ENCODE measurements at places on chromosomes 11 and 22.
A peak's percentile ranks its signal among the peaks of the same experiment; 100 is the strongest.

- DNase-seq: no peak
Measured at GRCh38 chr11:32931606-32932005, 39.0 kb downstream of the QSER1 start.

- peak; percentile 9 for DNase-seq
Measured at GRCh38 chr11:61162092-61162941, 1.1 kb upstream of the VPS37C start.

DNA sequence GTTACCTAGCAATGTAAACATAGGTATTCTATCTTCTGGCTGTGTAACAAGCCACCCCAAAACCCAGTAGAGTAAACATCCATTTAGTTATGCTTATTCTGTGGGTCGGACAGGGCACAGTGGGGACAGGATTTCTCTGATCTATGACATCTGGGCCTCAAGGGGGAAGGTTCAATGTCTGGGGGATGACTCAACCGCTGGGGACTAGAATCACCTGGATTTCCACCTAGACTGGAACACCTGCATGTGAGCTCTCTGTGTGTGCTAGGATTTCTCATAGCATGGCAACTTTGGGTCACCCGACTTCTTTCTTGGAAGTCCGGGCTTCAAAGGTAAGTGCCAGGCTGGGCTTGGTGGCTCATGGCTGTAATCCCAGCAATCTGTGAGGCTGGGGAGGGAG, 36.5 kb upstream of the MICAL2 start:
- no peak for DNase-seq

DNA sequence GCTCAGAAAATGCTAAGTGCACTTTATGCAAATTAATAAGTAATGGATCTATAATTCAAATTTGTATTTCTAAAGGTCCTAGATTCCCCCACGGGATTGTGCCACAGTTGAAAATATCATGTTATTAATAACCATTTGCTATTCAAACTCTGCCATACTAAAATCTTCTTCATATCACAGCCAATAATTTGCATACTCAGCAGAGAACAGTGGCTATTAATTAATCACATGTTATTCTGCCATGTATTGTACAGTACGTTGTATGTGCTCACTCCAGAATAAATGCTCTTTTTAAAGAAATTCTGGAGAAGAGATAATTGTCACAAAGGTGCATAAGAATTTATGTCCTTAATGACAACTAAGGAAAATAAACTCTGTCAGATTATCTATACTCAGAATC, 184.9 kb upstream of the LUZP2 start:
- no peak for DNase-seq

DNA sequence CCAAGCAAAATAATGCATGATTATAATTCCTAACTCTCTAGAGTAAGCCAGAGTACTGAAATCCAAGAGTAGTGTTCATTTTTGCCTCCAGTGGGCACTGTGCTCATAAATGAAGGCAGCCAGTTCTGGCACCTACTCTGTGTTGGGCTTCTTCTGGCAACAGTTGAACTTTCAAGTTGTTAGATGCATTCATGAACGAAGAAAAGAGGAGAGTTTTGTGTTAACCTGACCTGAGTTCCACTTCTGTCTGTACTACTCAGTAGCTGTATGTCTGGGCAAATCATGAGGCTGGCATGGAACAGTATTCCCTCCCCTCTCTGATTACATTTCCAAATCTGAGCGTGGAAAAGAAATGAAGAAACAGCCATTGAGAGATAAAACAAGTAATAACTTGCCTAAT, 20.3 kb upstream of the TENM4 start:
- DNase-seq: no peak

GRCh38 chr11:15489281-15489680, 374.6 kb downstream of the INSC start:
- DNase-seq: no peak

GRCh38 chr11:134581121-134581626, 169.1 kb upstream of the B3GAT1 start:
- DNase-seq: no peak

- no peak for DNase-seq
Measured at GRCh38 chr11:120703358-120704152, 192.0 kb downstream of the GRIK4 start.

DNA sequence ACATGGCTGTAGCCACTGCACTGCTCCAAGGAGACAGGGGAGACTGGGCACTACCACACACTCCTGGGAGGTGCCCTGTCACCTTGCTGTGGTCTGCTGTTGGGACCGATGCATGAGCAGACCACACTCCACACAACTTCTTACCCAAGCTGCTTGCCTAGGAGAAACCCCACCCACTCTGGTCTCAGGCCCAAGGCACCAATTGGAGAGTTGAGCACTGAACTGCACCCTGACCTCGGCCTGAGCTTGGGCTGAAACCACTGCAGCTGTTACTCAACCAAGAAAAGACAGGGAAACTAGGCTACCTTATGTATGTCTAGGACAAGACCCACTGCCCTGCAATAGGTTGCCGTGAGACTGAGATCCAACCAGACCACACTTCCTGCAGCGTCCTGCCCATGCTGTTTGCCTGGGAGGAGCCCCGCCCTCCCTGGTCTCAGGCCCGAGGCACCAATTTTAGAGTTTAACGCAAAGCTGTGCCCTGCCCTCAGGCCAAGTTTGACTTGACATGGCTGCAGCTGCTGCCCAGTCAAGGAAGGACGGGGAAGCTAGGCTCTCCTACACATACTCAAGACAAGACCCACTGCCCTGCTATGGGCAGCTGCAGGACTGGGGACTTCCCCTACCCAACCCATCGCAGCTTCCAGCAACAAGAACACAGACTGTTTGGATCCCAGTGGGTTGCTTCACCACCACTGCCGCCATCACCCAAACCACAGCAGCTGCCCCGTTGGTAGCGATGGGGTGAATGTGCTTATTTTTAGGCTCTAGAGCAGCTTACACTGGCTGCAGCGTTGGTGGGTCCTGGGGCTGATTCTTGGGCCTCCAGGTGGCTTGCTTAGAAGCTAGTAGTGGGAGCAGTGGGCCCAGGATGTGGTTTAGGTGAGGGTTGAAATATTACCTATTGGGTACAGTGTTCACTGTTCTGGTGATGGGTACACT, 66.8 kb downstream of the BRD1 start:
- no peak for DNase-seq

DNA sequence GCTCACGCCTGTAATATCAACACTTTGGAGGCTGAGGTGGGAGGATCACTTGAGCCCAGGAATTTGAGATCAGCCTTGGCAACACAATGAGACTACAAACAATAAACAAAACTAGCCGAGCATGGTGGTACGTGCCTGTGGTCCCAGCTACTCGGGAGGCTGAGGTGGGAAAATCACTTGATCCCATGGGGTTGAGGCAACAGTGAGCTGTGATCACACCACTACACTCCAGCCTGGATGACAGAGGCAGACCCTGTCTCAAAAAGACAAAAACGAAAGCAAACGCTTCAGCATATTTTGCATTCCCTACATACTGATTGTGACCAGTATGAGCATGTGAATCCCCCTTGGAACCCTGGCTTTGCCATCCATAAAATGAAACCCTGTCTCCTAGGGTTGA, 33.9 kb upstream of the MN1 start:
- no peak for DNase-seq

- DNase-seq: no peak
Measured at GRCh38 chr11:47156333-47156732, 20.3 kb downstream of the ARFGAP2 start.

DNA sequence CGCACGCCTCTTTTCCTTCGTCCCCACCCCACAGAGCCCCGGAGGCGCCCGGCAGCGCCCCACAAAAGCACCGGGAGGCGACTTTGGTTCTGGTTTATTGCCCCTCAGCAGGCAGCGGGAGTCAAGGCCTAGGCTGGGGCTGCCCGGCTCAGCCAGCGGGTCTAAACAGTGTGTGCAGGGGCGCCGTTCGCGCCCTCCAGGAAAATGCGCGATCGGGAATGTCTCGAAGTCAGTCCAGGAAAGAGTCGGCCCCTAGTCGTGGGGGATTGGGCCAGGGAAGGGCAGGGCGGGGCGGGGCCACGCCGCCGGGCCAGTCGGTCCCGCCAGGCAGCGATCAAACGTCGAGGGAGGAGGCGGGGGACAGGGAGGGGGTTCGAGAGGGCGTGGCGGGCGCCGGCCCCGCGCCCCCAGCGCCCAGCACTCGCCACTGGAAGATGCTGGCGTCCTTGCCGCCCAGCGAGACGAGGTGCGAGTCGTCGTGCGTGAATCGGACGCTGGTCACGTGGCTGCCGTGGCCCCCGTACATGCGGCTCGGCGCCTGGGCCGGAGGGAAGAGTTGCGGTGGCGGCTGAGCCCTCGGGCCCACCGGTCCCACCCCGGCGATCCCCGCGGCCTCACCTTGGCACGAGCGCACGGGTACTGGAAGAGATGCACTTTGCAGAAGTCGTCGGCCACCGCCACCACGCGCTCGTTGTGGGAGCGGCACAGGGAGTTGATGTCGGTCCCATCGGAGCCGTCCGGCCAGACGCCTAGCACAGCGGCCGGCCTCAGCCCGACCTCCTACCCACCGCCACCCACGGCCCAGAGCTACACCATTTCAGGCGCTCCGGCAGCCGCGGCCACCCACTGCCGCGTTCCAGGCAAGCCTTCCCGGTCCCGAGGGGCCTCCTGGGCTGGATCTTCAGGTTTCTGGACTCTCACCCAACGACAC, 741 bp upstream of the MTA2 start:
- no peak for DNase-seq

DNA sequence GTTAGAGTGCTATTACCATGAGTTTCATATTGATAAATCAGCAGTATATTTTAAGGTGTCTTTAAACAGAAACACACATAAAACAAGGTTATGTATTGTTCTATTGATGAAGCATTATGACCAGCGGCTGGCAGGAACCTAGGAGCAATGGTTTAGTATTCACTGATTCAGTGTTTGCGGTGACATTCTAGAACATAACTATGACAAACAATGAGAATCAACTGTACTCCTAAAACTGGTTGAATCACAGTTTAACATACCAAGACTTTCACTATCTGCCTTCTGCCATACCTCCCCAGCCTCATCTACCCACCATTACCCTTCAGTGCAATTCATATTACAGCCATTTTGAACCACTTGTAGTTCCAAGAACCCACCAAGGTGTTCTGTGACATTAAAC, 8.8 kb downstream of the HOATZ start:
- no peak for DNase-seq

GRCh38 chr11:1231396-1232020, 8.6 kb downstream of the MUC5B start:
- no peak for DNase-seq

- no peak for DNase-seq
Measured at GRCh38 chr11:680970-681369, 14.1 kb downstream of the DEAF1 start.

- DNase-seq: no peak
Measured at GRCh38 chr22:26581026-26581425, 8.9 kb downstream of the TPST2 start.

GRCh38 chr11:15349413-15349812, 234.7 kb downstream of the INSC start:
- DNase-seq: no peak

GRCh38 chr11:134033276-134033675, 35.6 kb upstream of the JAM3 start:
- DNase-seq: no peak

DNA sequence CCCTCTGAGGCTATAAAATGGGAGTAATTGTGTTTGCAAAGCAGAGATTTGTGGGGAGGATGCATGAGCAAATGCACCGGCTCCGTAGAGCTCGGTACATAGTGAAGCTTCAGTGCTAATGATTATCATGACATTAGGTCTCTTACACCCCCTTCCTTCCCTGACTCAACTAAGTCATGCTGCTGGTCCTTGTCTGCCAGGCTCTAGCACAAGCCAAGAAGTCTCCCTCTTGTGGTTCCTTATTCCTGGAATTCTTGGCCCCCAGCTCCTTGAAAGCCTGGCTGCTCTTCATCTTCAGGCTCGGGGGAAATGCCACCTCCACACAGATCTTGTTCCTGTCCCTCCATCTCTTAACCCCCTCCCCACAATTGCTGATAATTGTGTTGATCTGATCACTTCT, 45.7 kb upstream of the SYT13 start:
- DNase-seq: no peak

- no peak for DNase-seq
Measured at GRCh38 chr11:73306977-73307322, 1.1 kb upstream of the ARHGEF17 start.

DNA sequence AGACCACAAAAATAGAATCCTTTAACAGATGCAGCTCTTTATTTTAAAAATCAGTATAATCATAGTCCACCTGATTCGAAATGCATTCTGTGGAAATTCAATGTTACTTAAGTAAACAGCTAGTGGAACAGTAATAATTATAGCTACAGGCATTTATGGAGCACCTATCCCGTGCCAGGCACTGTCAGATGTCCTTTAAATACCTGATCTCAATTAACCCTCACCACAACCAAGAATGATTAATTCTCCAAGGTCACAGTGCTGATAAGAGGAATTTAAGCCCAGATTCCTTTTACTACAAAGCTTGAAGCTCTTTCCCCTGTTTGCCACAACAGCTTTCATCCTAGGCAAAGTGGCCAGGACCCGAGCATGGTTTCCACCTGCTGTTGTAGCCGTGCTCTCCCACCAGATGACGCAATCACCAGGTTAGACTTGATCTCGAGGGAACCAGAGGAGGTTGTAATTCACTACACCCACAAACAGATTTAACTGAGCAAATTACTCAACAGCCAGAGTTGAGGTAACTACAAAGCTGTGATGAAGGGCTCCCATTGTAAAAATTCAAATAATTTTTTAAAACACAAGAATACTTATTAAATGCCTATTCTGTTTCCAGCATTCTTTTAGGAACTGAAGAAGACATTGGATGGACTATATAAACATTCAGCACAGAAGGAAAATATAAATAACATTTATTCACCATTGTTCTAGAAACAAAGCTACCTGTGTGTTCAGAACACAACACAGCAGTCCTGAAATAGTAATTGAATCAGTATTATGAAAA, 10.3 kb downstream of the PRDM10 start:
- DNase-seq: peak; percentile 4

GRCh38 chr11:44767421-44767820, 40.7 kb downstream of the TSPAN18 start:
- DNase-seq: no peak

GRCh38 chr11:65375012-65375411, 7.4 kb downstream of the SLC25A45 start:
- DNase-seq: no peak

DNA sequence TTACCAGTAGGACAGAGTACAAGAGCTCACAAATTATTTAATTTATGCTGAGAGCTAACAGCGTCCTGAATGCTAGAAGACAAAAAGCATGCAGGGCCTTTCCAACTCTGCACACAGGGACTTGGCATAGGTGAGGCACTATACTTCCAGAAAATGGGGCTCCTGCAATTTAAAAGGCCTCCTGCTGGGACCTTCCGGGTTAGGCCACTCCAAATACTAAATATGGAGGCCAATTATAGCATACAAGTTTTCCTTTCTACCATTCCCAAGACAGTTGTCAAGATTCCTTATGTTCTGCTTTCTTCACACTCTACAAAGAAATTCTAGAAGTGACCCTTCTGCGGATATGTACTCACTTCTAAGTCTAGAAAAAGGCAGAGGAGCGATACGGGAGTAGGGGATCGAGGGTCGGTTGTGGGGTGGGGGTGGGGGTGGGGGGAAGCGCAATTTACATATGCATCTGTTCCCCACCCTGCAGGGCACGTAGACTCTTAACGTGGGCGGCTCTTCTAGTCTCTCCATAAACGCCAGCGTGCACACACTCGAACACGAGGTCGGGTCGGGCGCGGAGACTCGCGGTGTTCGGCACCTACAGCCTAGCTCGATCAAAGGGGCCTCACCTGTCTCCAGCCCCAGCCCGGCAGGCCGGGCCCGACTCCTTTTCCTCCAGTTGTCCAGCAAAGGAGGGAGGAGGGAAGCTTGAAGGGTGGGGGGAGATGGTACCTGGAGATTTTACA, 728 bp downstream of the DCUN1D5 start:
- DNase-seq: peak; percentile 25

- no peak for DNase-seq
Measured at GRCh38 chr11:45739866-45740265, 65.1 kb upstream of the SLC35C1 start.
